Amniotic stem cell (primary cell): ENCODE measurements at places on chromosomes 4 and X.

DNA sequence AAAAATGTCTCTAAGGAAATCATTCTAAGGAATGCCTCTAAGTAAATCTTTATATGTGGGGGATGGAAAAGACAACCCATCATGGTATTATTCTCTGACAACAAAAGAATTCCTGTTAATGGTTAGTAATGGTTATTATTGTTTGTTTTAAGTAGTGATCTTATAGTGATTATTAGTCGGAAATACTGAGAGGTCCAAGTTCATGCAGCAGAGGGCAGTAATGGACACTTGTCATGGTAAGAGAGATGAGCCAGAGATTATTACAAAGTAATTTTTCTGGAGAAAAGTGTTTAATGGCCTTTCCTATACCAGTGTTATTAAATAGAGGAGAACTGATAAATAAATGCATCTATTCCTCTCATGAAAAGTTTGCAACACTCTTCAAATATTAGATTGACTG lies 8.1 kb upstream of the DKK2 start:
- DNase-seq: no peak

DNA sequence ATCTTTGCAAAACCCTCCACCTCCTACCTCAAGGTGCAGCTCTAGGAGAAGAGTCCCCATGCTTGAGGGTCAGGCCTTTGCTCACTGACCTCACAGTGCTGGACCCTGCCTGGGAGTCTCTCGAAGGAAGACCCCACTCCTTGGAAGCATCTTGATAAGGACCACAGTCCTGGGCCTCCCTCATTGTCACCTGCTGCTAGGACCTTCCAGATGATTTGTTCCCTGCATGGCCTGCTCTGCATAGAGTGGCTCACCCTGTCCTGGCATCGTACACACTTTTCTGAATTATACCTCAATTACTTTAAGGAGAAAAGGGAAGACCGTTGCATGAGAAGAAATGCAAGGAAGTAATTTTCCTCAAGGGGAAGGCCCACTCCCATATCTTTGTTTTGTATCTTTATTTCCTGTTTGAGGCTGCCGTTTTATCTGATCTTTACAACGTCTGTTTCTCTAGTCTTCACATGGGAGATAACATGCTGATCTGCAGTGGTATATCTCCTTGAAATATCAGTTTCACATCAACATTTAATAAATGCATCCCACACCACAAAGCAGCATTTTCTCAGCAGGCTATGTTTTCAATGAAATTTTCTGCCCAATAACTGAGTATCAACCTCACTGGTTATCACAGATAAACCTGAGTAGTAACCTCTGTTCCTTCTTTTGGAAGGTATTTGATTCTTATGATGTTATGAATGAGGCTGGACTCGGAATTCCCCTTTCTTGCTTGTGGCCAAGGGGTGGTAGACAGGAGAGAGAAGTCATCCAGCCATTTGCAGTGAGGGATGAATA lies 15.0 kb upstream of the AKAP17A start:
- DNase-seq: no peak

DNA sequence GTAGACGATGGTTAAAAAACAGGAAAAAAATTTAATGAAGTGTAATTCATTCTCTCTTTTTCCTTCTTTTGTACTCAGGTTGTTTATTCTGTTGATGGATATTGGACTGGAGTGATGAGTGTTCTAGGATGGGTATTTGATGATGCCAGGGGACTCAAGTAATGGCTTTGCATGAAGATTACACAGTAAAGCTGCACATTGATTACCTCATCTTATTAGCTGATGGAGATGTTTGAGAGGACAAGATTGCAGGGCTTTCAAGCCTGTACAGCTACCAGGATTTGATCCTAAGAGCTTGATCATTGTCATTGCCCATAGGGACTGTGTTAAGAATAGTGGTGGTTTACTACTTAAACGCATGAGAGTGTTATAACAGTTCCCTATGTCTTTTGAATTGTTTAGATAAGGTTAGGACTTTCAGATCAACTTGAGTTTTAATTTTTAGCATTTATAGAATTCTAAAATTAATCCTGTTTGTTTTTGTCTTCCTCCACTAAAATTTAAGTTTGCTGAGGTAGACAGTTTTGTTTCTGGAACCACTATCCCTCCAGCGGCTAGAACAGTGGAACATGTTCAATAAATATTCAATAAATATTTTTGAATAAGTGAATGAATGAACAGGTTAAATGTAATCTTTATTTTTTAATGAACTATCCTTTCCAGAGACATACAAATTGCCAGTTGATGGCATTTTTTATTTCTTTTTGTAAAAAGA lies 58.2 kb downstream of the GAB1 start:
- no peak for DNase-seq

- no peak for DNase-seq
These were observed 195.9 kb downstream of the OR13H1 start for GRCh38 chrX:131739823-131740222.

DNA sequence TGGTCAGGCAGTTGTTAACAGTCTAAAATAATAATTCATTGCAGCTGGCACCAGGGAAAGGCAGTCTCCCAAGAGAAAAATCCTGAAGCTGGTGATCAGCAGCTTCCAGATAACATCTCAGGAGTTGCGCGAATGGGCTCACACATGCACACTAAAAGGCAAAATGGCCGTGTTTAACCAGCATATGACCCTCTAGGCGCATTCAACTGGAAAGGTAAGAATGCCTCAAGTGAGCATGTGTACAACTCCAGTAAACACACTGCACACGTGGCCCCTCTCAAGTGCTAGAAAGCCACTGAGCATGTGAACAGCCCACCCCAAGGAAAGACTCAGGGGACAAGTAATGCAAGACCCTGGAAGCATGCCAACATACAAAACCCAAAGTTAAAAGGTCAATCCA lies 33.1 kb downstream of the STPG2 start:
- no peak for DNase-seq

DNA sequence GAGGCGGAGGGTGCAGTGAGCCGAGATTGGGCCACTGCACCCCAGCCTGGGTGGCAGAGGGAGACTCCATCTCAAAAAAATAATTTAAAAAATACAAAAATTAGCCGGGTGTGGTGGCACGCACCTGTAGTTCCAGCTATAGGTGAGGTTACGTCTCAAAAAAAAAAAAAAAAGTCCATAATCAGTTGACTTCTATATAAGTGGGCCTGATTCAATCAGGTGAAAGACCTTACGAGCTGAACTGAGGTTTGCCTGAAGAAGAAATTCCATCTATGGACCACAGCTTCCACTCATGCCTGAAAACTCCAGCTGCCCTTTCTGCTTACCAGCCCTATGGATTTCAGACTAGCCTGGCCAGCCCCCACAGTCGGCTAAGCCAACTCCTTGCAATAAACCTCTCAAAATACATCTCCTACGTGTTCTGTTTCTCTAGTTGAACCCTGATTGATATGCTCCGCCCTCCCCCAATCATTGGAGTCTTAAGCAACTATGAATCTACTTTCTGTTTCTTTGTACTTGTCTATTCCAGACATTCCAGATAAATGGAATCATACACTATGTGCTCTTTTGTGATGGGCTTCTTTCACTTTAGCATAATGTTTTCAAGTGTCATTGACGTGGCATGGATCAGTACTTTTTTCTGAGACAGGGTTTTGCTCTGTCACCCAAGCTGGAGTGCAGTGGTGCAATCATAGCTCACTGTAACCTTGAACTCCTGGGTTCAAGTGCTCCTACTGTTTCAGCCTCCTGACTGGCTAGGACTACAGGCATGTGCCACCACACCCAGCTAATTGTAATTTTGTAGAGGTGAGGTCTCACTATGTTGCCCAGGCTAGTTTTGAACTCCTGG lies 36.6 kb downstream of the SAT1 start:
- no peak for DNase-seq

GRCh38 chrX:151019856-151020255 lies 36.7 kb downstream of the HMGB3 start:
- no peak for DNase-seq

- no peak for DNase-seq
These were observed 54.2 kb downstream of the CCDC158 start for GRCh38 chr4:76366737-76367136.

DNA sequence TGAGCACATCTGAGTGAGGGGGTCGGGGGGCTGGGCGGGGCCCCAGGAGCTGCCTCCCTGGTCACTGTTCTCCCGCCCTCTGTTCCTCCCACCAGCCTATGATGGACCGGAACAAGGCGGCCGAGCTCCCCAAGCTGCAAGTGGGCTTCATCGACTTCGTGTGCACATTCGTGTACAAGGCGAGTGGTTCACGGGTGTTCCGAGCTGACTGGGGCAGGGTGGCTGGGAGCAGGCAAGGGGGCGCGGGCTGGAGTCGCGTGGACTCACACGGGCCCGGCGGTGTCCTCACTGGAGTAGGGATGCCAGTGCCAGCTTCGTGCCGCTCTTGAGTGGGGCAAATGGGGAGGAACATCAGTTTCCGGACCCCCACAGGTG lies 7.7 kb downstream of the ATP5ME start:
- DNase-seq: no peak

GRCh38 chrX:68831405-68832100 lies 2.7 kb downstream of the EFNB1 start:
- DNase-seq: no peak

- DNase-seq: no peak
These were observed 157.1 kb upstream of the FTHL17 start for GRCh38 chrX:31228909-31229308.

GRCh38 chrX:71996826-71997225 lies 86.2 kb downstream of the NHSL2 start:
- peak; percentile 15 for DNase-seq

DNA sequence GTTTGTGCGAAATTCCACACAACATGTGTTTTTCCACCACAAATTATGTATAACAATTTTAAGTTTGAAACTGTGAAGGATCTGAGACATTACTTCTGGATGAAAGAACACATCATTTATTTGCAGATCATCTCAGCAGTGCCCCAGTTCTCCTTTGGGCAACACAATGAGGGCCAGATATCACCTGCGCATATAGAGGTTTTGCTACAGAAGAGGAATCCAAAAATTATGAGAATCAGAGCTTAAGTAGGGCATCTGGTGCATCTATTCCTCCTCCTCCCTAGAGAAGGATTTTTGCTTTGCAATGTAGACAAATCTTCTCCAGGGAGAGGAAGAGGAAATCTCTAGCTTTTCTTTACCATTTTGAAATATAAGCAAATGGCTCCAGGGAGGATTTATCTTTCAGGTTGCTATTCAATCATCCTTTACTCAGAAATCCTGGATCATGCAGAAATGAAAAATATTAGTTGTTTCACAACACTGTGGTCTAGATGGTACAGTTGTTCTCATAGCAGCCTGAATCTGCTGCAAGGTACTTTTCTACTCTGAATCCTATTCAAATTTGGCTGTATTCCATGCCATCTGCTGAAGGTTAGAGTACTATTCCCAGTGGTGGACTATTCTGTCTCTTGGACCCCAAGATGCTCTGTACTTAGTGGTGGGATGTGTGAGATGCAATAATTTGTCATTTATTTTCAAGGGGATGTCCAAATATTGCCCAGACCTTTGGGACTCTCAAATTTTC lies 132.1 kb downstream of the SNCA start:
- DNase-seq: no peak

GRCh38 chr4:51831133-51831532 lies 11.8 kb upstream of the DCUN1D4 start:
- peak; percentile 26 for DNase-seq

GRCh38 chrX:115259238-115259875 lies 25.5 kb upstream of the LRCH2 start:
- DNase-seq: no peak

- peak; percentile 21 for DNase-seq
These were observed 668.0 kb upstream of the LCORL start for GRCh38 chr4:18689308-18690115.

DNA sequence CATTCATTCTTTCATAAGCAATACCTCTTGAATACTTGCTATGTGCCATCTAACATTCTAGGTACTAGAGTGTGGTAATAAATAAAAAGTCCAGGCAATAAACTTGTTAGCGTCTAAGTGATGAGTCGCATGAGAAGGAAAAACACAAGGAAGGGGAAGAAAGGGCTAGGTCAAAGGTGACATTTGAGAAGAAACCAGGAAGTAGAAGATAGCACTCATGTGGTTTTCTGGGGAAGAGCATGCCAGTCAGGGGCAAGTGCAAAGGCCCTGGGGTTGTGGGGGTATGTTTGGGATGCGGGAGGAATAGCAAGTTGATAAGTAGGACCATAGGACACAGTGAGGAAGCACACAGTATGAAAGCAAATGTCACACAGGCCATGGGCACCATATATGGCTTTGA lies 157.0 kb downstream of the TSPAN5 start:
- no peak for DNase-seq

- DNase-seq: peak; percentile 14
These were observed 42.5 kb upstream of the C1GALT1C1 start for GRCh38 chrX:120672389-120672788.

GRCh38 chr4:129377131-129377845 lies 281.3 kb downstream of the C4orf33 start:
- no peak for DNase-seq
